ENCODE measurements at places on chromosomes 4 and X.

GRCh38 chr4:48604041-48604440, 114.0 kb downstream of the ZAR1 start:
- no peak for ATAC-seq

GRCh38 chr4:8778291-8778690, 93.3 kb downstream of the HMX1 start:
- no peak for ATAC-seq

- peak; percentile 23 for ATAC-seq
Measured at GRCh38 chr4:152536545-152537182, 772 bp upstream of the FBXW7 start.

GRCh38 chr4:108184453-108185049, 15.8 kb upstream of the LEF1 start:
- ATAC-seq: no peak

GRCh38 chr4:84177831-84178542, 321.1 kb downstream of the NKX6-1 start:
- ATAC-seq: peak; percentile 65

- ATAC-seq: peak; percentile 49
Measured at GRCh38 chr4:118941149-118941548, 52.5 kb downstream of the SYNPO2 start.

DNA sequence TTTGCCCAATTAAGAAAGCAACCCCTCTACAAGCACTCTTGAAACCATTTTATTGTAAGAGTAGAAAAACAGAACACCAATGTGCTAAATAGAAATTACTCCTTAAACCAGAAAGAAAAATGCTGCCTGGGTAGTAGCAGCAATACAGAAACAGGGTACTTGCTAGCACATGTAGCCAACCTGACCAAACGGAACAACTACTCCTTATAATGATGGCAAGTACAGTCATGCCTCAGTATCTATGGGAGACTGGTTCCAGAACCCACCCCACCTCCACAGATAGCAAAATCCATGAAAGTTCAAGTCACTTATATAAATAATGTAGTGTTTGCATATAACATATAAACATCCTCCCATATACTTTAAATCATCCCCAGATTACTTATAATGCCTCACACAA, 168.8 kb downstream of the ATRX start:
- no peak for ATAC-seq

- no peak for ATAC-seq
Measured at GRCh38 chrX:31449081-31449480, 377.2 kb upstream of the FTHL17 start.

DNA sequence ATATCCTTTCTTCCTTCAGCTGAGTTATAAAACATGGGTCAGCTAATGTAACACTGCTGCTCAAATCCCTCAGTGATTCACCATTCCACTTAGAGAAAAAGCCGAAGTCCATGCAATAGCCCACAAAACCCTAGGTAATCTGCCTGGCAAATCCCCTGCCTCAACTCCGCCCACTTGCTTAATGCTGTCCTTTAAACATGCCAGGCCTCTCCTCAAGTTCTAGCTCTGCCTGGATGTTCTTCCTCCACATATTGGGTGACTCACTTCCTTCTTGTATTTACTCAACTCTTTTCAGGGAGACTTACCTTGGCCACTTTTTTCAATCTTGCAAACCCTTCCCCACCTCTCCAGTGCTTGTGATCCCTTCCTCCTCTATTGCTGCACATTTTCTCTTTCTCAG, 89.8 kb downstream of the EMCN start:
- ATAC-seq: no peak

GRCh38 chrX:155745792-155746191, 133.0 kb upstream of the TMLHE start:
- ATAC-seq: no peak

DNA sequence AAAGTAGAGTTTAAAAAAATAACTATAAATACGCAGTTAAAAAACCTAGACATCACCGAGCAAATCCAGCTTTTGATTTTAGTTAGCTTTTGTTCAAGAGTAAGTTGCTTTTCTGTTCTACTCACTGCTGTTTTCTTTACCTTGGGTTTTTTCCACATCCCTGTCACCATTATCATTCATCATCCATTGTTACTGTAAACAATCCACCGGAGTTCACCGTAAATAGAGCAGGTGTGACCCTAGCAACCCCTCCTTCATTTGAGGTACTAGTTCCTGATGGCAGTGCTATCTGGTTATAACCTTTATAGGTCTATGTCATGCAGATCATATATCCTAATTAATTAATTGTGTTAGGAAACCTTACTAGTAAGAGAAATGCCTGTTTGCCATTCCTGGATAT, 43.0 kb upstream of the TEX13D start:
- ATAC-seq: no peak

DNA sequence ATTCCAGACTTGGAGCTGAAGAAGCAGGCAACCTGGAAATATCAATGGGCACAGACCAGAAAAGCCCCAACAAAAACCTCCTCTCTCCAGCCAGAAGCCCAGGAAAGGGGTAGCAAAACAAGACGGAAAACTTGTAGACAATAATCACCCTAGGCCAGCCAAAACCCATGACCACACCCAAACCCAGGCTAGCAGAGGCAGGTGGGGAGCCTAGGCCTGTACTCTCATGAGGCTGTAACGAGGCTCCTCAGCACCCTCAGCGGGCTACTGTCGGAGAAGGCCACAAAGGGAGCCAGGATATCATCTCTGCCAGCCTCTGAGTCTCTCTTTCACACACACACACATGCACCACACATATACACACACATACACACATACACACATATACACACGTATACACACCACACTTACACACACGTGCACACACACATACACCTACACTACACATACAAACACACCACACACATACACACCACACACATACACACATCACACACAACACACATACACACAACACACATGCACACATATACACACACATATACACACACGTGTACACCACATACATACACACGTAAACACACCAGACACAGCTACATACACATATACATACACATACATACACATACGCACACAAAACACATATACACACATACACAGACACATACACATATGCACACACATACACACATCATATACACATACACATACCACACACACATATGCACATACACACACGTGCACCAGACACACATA, 90.6 kb downstream of the FHDC1 start:
- ATAC-seq: no peak

GRCh38 chr4:115433491-115433890, 320.1 kb upstream of the NDST4 start:
- no peak for ATAC-seq

- ATAC-seq: no peak
Measured at GRCh38 chrX:44035571-44035970, 62.4 kb upstream of the NDP start.

GRCh38 chrX:85221361-85221760, 22.2 kb downstream of the SATL1 start:
- ATAC-seq: no peak

- ATAC-seq: no peak
Measured at GRCh38 chrX:34576864-34577263, 80.2 kb downstream of the TMEM47 start.

GRCh38 chr4:15001248-15001868, 923 bp upstream of the CPEB2 start:
- peak; percentile 26 for ATAC-seq

GRCh38 chrX:118504581-118504980, 9.0 kb downstream of the DOCK11 start:
- ATAC-seq: no peak

DNA sequence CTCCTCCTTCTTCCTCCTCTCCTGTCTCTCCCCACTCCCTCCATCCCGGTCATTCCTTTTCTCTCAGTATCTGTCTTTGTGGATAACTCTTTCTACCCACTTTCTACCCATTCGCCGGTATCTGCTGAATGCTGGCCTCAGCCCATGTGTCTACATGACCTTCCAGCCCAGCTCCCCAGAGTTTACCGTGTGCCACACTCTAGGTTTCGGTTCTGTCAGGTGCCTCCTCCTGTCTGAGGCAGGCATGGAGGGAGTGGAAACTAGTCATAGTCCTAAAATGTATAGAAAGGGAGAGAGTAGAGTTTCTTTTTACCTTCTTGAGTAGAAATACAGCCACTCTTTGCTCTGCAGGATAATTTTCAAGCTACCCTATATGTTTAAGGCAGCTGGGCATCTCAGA, 33.5 kb upstream of the SCRG1 start:
- ATAC-seq: no peak

GRCh38 chrX:47216393-47216925, 2.0 kb upstream of the CDK16 start:
- no peak for ATAC-seq

DNA sequence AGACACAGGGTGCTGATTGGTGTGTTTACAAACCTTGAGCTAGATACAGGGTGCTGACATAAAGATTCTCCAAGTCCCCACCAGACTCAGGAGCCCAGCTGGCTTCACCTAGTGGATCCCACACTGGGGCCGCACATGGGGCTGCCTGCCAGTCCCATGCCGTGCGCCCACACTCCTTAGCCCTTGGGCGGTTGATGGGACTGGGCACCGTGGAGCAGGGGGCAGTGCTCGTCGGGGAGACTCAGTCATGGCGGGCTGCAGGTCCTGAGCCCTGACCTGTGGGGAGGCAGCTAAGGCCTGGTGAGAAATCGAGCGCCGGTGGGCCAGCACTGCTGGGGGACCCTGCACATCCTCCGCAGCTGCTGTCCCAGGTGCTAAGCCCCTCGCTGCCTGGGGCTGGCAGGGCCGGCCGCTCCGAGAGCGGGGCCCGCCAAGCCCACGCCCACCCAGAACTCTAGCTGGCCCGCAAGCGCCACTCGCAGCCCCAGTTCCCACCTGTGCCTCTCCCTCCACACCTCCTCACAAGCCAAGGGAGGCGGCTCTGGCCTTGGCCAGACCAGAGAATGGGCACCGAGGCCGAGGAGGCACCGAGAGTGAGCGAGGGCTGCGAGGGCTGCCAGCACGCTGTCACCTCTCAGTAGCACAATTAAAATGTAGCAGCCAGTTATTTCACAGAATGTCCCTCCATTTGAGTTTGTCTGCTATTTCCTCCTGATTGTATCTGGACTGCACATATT, 76.1 kb upstream of the PNPLA4 start:
- no peak for ATAC-seq

DNA sequence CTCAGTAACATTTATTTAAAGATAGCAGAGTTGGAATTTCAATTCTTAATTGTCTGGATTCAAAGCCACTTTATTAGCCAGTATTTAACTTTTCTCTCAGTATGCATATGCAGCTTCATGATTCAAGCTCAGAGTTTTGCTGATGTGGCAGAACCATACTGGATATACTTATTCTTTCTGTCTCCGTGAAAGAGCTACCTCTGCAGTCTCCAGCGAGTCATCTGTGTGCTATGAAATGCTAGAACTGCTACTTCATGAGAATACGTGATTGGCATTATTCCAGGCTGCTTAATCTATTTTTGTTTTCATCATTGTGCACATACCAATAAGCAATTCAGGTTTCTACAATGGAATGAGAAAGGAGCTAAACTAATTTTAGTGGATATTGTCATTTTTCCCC, 743.7 kb downstream of the C4orf33 start:
- no peak for ATAC-seq

- peak; percentile 63 for ATAC-seq
Measured at GRCh38 chr4:151659601-151660364, 101.0 kb downstream of the GATB start.

GRCh38 chr4:128858879-128859671, 49.6 kb downstream of the JADE1 start:
- ATAC-seq: peak; percentile 26

GRCh38 chr4:53010318-53010717, 148.2 kb downstream of the RASL11B start:
- ATAC-seq: peak; percentile 67

DNA sequence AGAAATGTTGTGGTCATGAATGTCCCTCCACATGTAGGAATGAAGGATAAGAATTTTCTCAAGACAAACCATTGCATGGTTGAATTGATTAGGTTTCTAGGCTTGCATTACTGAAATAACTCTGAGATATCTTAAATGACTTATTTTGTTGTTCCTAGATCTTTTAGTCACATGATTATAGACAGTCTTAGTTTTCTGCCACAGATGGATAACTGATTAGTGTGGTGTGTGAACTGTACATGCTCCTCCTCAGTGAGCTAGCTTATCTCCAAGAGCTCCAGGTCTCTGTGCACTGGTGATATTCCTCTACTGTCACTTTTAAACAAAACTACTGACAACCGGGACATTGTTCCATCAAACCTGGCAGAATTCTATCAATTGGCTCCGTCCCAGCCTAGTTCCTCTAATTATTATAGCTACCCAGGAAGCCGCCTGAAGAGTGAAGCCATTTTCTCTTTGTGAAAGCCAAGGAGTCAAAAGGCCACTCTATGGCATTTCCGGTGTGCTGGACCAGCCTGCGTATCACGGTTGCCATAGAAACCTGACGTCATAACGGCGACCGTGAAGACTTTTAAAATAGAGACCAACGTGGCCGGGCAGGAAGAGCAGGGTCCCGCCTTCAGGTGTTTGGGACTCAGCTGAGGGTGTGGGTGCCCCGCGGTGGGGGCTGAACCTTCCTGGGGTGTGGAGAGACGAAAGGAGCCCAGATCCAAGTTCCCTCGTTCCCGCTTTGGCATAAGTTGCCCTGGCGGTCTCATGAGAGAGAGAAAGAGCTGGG, 28.1 kb downstream of the BEX3 start:
- peak; percentile 78 for ATAC-seq

DNA sequence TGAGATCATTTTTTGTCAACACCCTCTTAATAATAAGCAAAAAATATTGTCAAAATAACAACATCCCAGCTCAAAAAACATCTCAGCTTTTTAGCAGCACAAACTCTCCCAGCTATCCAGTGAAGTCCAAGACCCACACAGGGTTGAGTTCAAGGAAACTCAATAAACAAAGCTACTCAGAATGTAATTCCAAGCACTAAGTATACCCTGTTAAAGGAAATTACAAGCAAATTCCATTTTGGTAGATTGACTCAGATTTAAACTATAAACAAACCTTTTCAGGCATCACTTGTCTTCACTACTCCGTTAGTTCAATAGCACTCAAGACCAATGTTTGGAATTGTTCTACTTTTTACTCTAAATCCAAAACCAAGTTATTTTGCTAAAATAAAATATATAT, 506.0 kb upstream of the INTU start:
- no peak for ATAC-seq

- no peak for ATAC-seq
Measured at GRCh38 chr4:108337923-108338322, 169.2 kb upstream of the LEF1 start.

GRCh38 chrX:12315526-12315925, 177.3 kb downstream of the FRMPD4 start:
- no peak for ATAC-seq

DNA sequence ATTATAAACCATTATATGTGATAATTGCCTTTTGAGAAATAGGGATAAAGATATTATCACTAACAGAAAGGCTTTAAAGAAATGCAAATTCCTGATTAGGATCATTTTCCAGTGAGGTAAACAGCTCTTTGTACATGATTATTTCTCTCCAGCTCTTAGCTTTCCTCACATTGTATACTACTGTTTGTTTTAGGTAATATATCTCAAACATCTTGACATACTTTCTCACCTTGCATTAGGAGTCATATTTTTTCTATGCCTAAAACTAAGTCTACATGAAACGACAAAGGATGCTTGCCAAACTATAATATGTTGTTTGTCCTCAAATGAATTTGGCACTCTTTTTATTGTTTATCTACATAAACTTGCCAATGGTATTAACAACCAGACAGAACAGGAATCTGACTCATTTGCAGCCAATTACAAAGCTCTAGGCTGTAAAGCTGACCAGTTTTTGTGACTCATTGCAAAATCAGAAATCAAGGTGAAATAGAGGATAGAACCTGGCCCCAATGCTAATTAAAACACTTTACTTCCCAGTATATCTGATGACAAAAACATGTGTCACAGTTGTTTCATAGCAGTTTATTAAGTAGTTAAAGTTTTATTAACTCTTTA, 107.0 kb downstream of the IQCM start:
- ATAC-seq: no peak

- no peak for ATAC-seq
Measured at GRCh38 chrX:2383735-2384134, 117.0 kb downstream of the DHRSX start.
